Panc1 (cell line): ENCODE measurements at places on chromosomes 3 and 15. TPM values are rescaled to one million over a fixed set of nuclear protein-coding genes. Genes with fewer than 3 reads are reported as not detected.

The SERINC4 gene
- not detected for total RNA-seq

DNA sequence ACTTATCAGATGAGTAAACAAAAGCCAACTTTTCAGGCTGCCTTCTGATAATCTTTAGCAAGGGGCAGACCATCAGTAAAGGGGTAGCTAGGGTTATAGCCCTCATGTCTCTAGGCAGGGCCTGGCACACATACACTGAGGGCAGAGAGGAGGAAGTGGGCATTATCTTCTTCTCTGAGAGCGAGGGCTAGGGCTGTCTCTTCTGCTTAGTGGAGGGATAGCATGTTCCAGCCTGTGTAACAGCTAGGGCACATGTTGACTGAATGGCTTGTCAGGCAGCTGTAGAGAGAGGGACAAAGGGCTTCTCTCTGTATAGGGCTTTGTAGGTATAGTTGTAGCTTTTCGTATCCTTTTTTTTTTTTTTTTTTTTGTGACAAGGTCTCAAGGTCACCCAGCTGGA, 17.8 kb downstream of the CRTC3 start:
- DNase-seq = no peak
- H3K4me3 ChIP-seq = no peak overlapping the region

DNA sequence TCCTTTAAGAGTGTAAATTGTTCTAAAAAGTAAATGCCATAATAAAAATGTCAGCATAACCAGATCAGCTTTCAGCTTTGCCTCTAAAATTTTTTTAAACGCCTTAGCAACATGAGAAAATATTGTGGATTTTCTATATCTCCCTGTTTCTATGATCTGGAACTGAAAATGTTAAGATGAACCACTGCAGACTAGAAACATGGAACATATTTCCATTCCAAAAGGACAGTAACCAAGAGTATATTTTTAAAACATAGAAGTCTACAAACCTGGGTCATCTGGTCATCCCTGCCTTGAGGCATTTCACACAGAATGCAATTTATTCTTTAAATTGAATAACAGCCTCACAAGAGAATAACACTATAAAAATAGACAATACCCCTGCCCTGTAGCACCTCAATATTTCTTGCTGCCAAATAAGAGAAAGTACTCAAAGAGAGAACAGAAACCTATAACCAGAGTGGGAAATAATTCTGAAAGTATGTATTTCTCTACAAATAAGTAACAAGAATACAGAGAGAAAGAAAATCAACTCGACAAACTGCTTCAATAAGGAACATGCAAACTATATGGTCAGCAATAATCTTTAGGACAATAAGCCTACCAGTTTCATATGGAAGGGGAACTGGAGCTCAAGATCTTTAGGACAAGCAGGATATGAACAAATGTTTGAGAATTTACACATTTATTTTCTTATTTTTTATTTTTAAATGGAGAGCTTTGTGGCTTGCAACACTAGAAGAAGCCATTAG, 949.0 kb downstream of the EPHA3 start:
- H3K27ac ChIP-seq = no peak overlapping the region
- H3K4me3 ChIP-seq = no peak overlapping the region
- H3K27me3 ChIP-seq = no peaks in the 10 kb centered on the region
- H3K36me3 ChIP-seq = no peaks in the 10 kb centered on the region
- DNase-seq = no peak

DNA sequence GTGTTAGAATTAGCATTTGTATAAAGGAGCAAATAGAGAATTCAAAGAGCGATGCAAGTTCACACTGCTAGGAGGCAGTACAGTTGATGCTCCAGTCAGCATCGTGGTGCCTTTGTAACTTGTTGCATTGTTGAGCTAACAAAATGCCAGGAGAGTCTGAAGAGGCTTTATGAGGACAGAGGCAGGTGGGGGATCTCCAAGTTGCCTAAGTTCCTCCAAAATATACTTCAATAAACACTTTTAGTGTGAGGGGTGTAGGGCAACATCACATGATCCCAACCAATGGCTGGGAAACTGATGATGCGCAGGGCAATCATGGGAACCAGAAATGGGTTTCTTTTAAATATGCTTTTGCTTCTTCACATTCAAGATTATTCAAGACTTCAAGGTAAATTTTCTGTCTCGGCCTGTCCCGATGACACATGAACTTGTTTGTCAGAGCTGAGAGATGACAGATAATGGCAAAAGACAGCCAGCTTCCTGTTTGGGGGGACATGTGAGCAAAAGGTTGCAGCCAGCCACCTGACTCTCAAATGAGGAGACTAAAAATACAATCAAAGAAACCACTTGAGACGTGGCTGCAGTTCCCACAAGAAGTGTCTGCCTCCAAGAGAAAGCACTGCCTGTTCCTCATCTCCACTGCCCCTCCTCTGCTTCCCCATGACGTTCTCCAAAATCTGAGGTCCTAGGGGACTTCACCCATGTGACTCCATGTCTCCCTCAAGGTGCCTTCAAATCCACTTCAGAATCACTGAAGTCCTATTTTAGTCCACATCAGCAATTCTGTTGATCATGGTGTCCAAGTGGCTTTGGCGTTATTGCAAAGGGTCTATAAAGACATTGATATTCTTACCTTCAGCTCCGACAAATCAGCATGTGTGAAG, 39.3 kb downstream of the KLHL6 start:
- peaks cover 10% of the 10 kb centered on the region; the same call in 1 of the 2 replicates for H3K27me3 ChIP-seq
- no peak overlapping the region for H3K27ac ChIP-seq
- H3K36me3 ChIP-seq = no peaks in the 10 kb centered on the region
- no peak overlapping the region for H3K4me3 ChIP-seq
- DNase-seq = no peak

DNA sequence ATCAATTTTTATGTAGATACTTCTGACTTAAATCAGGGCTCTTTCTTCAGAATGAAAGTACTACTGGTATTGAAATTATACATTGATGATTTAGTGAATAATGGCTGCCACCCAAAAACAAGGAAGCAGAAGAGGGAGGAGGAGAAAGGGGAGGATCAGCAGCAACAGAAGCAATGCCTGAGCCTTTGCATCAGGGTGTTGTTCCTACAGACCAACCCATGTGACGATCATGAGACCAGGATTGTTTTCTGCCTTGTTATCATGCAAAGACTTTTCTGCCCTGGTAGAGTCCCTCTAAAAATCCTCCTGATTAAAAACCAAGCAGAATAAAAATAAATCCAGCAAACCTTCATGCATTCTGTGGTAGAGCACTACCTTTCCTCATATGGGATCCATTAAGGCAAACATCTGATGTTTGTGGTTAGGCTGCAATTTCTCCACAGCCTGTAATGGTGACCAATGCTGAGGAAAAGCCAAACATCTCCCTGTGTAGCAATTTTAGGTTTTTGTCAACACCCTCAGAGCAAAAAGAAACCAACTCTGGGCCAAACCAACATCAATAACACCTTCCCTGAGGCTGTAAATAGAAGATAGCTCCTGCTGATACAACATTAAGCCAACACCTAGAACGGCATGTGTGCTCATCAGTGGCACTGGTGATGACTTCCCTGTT, 191.7 kb downstream of the ATP8B4 start:
- no peak overlapping the region for H3K27ac ChIP-seq
- no peak for DNase-seq
